AG04449 (cell line): ENCODE measurements at places on chromosomes 11 and 22.

- DNase-seq, result no peak
Measured at GRCh38 chr11:134181707-134182106, 42.1 kb downstream of the NCAPD3 start.

- DNase-seq, result no peak
Measured at GRCh38 chr22:27988704-27989103, 69.6 kb upstream of the PITPNB start.

DNA sequence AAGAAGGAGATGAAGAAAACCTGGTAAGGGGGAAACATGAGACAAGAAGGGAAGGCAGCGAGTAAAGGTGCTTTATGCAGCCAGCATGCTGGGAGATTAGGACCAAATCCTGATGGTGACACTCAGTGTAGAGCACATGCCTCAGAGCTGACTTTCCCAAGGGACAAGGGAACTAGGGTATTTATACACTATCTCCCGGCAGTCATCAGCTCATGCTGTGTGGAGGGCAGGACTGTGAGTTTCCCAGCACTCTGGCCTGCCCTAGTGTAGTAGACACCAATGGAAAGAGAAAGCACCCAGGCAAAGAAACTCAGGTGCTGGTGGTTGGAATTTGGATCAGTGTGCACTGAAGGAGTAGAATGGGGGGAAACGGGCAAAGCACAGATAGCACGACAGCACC lies 128.3 kb upstream of the CSNK2A3 start:
- DNase-seq, result no peak

- DNase-seq, result no peak
Measured at GRCh38 chr22:41596776-41597634, 7.4 kb upstream of the PMM1 start.

DNA sequence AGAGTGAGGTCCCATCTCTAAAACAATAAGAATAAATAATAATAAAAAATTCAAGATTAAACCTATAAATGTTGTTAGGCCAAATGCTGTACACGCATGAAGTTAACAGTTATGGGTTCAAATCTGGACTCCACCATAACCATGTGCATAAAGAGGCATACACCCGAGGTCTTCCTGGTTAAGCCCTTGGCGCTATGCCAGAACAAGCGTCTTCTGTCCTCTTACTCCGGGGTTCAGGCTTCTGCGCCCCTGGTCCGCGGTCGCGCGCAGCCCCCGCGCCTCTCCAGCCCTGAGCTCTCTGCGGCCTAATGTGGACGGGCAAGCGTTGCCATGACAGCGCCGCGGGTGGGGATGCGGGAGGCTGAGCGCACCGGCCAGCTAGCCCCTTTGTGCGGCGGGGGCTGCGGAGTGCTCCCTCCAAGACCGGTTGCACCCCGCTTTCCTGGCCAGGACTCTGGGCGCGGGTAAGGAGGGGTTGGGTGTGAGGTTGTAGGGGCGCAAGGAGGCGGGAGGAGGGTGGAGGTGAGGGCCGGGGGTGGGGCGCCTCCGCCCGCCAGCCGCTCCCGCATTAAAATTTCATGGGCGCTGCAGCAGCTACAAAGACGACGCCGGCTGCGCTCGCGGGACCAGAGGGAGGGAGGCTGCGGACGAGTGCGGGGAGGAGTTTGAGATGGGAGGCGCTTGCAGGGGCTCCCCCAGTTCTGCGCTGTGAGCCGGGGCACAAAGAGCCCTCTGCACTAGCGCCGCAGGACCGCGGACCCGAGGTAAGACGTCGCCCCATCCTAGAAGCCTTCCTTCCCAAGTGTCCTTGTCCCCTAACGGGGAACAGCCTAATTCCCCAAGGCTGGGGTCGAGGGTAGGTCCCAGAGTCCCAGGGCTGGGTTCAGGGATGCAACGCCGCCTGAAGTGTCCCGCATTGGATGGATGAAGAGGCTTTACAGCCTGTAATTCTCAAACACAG lies at the start of gene MIAT:
Gene MIAT (plus strand): TSS at position 698 of the 961 bp plus-strand sequence.
- no peak for DNase-seq

DNA sequence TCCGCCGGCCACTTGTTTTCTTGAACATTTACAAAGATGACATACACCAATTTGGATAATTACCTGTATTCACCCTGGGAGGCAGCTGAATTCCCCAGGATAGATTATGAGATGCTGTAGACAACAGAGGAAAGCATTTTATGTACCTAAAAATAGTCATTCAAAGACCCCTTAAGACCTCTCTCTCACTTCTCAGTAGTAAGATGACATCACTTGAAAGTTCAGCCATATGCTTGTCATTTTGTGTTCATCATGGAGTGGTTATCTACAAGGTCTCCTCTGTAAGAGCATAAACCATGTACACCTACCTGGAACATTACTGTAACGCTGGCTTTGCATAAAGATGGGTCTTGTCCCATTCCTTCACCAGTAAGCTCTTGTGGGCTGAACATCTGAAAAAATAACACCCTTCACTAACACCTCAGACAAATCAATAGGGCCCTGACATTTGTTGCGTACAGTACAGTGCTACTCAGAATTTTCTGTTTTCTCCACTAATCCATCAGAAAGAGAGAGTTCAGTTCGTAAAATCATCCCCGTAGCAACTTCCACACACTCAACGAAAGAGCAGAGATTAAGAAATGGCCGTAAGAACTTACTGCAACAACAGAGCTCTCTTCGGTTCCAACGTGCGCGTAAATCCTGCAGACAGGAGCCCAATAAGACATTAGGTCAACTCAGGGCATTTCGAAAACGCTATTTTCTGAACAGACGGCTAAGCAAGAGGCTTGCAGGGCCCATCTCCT lies 15.6 kb upstream of the WDR74 start:
- no peak for DNase-seq

DNA sequence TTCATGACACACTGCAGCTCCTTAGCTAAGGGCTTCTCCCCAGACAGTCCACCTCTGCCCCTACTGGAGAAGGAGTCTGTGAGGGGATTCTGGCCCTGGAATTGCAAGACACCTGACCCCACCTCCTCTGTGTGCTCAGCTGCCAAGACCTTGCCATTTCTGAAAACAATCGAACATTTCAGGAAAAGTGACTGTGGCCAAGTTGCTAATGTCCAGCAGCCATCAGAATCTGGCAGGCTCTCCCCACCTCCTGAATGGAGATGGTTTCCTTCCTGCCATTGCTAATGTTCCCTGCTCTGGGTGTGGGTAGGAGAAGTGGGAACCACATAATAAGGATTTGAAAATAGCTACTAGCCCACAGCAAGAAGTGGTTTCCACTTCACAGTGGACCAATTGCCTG lies 127.2 kb upstream of the ALX4 start:
- DNase-seq, result no peak

- peak; percentile 28 for DNase-seq
Measured at GRCh38 chr22:19844377-19845053, 10.2 kb downstream of the GNB1L start.

- DNase-seq, result no peak
Measured at GRCh38 chr11:62544581-62545436, 1.8 kb downstream of the AHNAK start.

- peak; percentile 86 for DNase-seq
Measured at GRCh38 chr22:42780070-42780540, 59.4 kb upstream of the A4GALT start.

GRCh38 chr22:49550766-49551362 lies 276.8 kb downstream of the BRD1 start:
- DNase-seq, result no peak

DNA sequence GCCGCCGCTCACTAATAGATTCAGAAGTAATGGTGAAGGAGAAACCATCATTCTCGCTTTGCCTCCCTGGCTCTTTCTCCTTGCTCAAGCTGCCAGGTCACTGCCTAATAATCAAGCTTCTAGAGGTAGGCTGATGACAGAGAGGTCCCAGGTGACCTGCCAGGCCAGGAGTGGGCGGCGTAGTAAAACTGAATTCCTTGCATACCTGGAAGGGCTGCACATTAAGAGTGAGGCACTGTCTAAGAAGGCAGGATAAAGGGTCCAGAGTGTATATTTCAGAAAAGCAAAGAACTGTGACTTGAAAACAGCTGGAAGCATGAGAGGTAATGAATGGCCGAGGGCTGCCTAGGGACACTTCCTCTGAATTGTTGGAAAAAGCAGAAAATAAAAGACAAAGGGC lies 4.1 kb downstream of the SYT13 start:
- no peak for DNase-seq

DNA sequence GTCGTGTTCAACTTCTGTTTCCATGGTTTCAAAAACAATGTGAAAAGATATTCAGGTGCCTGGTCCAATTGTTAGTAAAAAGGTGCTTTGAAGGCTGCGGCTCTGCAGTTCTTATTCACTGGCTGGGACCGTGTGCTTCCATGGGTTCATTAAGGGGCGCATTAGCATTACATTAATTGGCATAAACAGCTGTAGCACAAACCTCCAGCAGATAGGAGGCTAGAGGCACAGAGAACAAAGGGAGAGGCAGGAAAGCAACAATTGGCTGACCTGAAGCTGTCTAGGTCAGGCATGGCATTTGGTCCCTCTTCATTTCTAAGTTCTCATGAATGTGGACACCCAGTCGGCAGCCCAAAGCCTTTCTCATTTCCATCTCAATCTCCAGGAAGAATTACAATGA lies 16.6 kb downstream of the PAK1 start:
- no peak for DNase-seq

DNA sequence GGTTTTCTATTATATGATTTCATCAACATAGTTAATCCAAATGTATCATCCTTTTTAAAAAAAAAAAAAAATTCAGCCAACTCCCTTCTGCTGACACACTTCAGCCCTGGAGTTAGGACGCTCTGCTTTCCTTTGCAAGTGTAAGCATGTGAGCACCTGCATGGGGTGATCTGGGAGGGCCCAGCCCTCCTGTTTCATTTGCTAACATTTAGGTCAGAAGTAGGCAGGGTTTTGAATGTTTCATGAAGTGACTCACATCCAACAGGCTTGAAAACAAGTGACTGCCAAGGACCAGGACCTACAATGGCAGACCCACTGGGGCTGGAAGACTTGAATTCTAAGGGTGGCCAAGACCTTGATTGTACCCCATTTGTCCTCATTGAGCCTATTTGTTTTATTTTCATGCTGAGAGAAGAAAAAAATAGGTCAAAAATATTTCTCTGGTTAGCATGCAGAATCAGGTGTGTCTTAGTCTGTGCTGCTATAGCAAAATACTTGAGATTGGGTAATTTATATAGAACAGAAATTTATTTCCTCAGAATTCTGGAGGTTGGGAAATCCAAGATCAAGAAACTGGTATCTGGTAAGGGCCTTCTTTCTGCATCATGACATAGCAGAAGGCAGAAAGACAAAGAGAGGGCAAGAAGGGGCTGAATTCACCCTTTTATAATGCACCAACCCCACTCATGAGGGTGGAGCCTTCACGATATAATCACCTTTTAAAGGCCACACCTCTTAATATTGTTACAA lies 137.6 kb downstream of the CD44 start:
- DNase-seq, result no peak

DNA sequence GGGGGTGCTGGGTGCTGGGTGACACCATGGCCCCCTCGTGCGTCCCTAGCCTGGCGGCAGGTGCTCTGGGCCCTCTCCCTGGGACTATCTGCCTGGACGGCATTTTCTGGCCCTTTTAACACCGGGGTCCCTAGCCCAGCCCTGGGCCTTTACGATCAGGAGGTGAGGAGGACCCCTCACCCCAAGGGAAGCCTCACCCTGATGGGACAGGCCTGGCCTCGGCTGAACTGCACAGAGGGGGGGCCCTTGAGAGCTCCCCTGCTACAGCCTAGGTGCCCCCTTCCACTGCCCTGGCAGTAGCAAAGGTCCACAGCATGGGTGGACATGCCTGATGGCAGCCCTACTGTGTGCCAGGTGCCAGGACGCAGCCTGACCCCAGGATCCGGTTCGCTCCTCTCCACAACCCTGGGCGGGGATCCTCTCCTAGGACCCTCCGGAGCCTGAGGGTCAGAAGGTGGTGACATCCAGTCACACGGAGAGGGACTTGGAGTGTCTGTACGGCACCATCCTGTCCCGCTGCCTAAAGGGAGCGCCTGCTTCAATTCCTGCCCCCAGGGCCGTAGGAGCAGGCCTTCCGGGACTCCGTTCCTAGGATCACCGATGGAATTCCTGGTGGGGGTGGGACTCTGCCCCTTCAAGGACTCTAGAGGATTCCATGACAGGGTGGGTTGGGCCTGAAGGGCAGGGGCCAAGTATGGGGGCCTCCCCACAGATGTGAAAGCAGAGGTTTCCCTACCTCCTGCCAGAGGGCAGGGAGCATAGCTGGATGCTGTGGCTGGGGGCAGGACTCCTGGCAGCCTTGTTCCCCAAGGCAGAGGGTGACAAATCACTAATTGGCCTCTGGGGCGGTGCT lies 33.0 kb upstream of the TH start:
- no peak for DNase-seq

GRCh38 chr11:43954241-43954640 lies 11.8 kb downstream of the C11orf96 start:
- no peak for DNase-seq

- no peak for DNase-seq
Measured at GRCh38 chr11:57900320-57900719, 123.4 kb upstream of the OR9Q1 start.

- no peak for DNase-seq
Measured at GRCh38 chr11:72336163-72336562, 92.2 kb upstream of the PHOX2A start.

DNA sequence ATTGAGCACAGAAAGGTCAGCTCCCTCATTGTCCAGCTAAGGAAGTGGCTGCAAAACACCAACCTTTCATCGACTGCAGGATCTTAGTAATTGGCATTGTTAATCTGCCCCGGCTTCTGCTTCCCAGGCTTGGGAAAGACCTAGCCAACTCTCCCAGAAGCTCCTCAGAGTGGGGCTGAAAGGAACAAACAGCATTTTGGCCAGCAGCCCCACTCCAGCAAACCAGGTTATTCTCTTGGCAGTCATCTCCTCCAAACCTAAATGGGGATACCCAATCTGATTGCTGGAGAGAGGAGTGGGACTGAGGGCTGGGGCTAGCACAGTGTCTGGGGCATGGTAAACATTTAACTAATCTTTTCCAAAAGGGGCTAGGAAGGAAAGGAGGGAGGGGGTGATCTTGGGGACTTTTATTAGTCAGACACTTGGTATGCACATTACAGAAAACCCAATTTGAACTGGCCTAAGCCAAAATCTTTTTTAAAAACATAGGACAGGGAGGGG lies 294.4 kb downstream of the MN1 start:
- no peak for DNase-seq

GRCh38 chr11:135073381-135073780 lies 661.3 kb upstream of the B3GAT1 start:
- DNase-seq, result no peak

DNA sequence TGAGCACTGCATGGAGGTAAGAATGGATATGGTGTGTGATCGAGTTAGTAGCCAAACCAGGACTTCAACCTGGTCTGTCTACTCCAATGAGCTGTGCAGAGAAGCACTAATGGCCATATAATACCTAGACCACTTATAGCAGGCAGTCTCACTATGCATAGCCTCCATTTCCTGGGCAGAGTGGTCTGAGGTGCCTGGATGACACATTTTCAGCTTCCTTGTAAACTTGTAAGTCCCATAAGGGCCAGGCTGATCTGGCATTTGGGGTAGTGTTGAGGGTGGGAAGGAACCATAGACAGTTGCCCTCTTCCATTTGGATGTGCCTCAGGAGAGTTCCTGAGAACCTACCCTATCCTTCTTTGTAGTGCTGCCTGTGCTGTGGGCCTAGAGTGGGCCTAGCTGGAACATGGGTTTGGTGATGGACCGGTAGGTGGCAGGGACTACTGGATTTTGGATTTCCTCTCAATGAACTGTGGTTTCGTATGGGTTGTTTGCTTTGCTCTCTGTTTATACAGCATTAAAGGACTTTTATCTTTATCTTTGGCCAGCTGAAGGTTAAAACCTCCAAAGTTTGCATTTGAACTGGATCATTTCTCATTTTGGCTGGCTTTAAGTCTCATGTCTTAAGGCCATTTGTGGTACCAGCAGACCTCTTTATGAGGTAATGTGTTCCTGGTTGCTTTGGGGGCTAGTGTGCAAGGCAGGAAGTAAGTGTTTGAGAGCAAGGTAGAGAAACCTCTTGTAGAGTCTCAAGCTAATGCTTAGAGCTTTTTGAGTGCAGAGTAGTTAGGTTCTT lies 86.9 kb downstream of the STIM1 start:
- no peak for DNase-seq
